Activated T-helper 1 cell treated with anti-CD3 and anti-CD28 coated beads, Interleukin-2, amount 50 U/mL, for 16 hours (primary cell): ENCODE measurements at places on chromosomes 13 and 19.

DNA sequence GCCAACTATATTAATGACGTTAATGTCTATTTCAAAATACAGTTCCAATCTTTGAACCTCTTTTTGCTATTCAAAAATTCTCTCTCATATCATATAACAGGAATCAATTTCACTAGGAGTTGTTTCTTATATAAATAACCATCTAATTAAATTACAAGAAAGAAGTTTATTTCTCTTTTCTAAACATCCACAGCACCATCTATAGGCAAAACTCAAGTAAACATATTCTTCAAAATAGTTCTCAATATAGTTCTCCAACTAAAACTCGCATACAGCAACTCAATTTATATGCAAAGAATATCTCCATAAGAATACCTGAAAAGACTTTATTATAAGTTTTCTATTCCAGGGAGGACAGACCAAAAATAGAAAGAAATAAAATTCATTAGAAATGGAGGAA is 65.6 kb downstream of the RBM26 start:
- no peak for DNase-seq

DNA sequence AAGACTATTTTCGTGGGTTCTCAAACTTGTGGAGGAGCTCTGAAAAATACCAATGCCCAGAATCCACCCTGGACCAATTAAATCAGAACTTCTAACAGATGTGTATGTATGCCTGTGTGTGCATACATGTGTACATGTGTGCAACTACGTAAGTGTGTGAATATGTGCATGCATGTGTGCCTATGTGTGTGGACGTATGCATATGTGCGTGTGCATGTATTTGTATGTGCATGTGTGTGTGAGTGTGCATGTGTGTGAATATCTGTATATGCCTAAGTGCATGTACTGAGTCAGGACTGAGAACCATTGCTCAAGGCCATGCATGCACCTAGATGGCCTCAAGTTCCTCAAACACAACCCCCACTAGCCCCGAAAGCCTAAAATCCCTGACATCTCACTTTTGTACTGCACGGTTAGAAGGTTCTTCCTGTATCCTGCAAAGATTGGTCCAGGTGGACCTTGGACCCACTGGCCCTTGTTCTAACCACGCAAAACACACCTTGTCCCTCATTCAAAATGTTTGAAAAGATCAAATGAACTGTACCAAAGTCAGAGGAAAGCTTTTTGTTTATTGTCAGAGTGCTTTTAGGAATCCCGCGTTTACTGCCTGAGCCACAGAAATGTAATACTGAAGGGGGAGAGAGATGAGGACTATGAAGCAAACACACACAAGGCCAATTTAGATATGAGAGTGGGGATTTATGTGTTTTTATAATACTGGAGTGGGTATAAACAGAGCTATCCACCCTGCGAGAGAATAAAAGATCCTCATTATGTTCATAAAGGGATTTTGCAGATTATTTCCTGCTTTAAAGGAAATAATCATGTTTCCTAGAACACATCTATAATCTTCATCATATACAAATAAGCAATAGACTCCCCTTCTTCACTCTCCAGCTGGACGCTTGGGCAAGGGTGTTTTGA is 39.1 kb downstream of the LATS2 start:
- no peak for DNase-seq

DNA sequence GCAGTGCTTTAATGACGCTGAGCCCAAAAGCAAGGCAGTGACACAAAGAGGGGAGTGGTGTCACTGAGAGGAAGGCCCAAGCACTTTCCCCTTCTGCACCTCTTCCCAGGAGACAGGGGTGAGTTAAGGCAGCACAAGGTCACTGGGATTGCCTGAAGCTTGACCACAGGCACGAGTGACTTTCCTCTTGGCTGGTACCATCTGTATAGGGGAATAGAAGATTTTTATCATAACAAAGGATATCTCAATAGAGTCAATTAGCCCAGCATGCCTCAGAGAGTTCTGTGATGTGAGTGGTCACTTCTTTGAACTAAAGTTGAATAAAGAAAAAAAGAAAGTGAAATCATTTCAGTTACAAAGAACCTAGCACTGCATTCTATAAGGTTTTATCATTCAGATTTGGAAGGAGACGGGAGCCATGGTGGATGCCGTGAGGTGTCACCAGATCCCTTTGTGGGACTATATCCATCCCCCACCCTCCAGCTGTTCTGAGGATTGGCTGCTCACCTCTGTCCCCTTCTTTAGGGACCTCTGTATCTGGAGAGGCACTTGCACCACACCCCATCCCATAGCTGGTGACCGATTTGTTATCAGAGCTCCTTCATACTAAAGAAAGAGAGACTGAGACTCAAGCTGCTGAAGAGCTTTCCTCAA is 291.2 kb downstream of the DCT start:
- no peak for DNase-seq

- DNase-seq: no peak
These were observed 43.2 kb downstream of the RCBTB2 start for GRCh38 chr13:48489666-48490065.

- no peak for DNase-seq
These were observed 31.0 kb downstream of the CILP2 start for GRCh38 chr19:19568802-19569756.

DNA sequence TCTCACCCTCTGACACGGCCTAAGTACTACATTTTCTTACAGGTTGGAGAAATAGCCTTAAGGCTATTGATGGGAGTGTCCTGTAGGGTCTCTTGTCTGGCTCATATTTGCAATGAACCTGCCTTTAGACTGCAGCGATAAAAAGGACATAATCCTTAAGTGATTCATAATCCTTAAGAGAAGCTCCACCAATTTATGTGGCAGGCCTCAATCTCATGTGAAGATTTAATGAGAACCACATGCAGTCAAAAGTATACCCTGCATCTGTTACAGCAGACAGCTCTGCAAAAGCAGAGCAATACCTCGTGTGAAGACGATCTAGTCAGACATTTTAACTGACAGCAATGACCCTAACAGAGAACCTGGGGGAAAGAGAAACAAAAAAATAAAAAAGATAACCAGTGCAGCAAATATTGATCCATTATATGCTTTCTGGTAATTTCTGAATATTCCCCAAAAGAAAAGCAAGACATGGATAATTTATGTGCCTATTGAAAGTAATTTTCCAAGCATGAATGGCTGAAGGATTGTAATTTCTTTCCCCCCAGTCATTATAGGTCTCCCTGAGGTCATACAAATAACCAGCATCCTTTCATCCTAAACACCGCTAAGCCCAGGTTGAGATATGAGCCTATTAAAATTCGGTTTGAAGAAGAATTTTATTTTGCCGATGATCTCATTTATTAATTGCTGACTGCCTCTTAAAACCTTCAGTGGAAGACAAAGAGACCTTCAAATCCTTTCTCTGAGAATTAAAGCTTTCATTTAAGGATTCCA is 321.8 kb upstream of the NBEA start:
- DNase-seq: no peak

- no peak for DNase-seq
These were observed 60.1 kb downstream of the DACH1 start for GRCh38 chr13:71806886-71807285.

GRCh38 chr13:105278943-105279381 is 1256.5 kb downstream of the EFNB2 start:
- DNase-seq: no peak

GRCh38 chr13:37775871-37776270 is 93.7 kb downstream of the TRPC4 start:
- DNase-seq: no peak

GRCh38 chr19:48445606-48446481 is at the start of gene GRWD1:
TSS of gene GRWD1 (plus strand) at chr19:48445983. CDS start at chr19:48446006, 23 bp downstream.
- peak; percentile 91 for DNase-seq

DNA sequence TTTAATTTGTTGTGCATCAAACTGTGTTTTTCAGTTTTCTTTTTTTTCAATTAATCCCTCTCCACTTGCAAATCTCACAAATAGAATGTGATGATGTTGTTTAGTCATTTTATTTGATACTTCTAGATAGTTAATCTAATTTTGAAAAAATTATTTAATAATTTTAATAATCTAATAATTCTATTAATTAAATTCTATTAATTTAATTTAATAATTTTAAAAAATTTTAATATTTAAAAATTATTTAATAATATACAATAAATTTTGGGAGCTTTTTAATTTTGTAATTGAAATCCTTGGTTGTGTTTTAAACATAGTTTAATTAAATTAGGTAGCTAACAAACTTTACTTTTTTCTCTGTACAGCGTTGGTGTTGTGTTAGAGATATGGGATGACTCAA is 393.8 kb downstream of the OLFM4 start:
- no peak for DNase-seq

GRCh38 chr13:67107979-67108378 is 122.2 kb downstream of the PCDH9 start:
- no peak for DNase-seq

DNA sequence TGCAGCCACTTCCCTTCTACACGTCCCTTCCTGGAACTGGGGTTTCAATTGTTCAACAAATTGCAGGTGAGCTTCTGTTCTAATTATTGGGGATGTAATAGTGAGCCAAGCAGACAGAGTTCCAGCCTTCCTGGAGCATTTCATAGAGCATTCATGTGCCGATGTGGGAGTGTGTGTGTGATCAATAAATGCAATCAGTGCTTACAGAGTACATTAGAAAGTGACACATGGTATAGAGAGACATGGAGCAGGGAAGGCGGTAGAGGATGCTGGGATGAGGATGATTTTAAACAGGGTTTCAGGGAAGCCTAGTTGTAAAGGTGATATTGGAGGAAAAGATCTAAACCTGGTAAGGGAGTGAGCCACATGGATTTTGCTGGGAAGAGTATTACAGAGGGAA is 21.7 kb upstream of the PCDH8 start:
- DNase-seq: no peak

DNA sequence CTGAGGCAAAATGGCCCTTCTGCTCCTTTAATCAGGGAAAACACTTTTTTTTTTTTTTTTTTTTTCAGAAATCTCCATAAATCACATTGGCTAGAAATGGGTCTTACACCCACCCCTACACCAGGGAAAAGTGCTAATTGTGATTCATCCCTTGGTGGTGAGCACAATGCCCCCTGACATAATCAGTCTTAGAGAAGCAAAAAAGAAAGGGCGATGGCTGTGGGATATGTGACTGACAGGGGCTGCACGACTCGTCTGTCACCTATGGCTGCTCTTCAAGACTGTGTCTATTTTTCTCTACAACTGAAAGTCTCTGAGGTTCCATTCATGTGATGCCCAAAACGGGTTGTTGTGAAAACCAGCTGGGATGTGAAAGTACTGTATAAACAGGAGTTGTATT is 3.6 kb upstream of the GPC6 start:
- no peak for DNase-seq

GRCh38 chr19:35272122-35272719 is 3.5 kb downstream of the USF2 start:
- DNase-seq: no peak

- DNase-seq: no peak
These were observed 16.4 kb downstream of the PHLDB3 start for GRCh38 chr19:43488179-43488578.

DNA sequence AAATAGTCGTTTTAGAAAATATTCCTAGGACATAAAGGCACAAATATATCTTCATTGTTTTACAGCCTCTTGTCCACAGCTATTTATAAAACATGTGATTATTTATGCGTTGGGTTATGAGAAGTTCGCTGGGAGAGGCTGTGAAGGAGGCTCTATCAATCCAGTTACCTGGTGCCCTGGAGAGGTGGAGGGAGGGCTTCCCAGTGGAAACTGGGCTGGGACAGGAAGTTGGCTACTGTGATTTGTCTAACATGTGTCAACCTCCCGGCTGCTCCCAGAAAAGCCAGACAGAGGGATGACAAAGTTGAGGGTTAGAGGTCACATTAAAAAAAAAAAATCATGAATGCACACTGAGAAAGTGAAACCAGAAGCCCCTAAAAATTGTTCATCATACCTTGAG is 346.5 kb downstream of the ZNF536 start:
- DNase-seq: no peak

DNA sequence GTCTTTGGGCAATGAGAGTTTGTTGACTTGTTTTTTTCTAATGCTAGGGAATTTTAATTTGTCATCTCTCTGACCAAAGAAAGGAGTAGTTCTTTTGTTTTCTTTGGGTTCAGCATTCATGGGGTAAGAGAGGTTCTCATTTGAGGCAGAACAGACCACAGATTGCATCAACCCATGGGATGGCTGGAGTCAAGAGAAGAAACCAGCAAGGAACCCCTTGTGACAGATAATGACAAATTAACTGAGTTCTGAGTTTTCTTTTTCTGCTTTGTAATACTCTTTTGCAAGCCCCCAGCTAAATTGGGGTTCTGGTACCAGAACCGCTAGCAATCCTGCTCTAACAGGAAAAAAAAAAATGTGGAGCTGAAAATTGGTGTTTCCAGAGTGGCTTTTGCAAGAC is 864.1 kb downstream of the DIAPH3 start:
- DNase-seq: no peak

- no peak for DNase-seq
These were observed 832.6 kb upstream of the SLITRK5 start for GRCh38 chr13:86838411-86839120.

GRCh38 chr13:35648201-35648600 is 171.7 kb upstream of the MAB21L1 start:
- no peak for DNase-seq

DNA sequence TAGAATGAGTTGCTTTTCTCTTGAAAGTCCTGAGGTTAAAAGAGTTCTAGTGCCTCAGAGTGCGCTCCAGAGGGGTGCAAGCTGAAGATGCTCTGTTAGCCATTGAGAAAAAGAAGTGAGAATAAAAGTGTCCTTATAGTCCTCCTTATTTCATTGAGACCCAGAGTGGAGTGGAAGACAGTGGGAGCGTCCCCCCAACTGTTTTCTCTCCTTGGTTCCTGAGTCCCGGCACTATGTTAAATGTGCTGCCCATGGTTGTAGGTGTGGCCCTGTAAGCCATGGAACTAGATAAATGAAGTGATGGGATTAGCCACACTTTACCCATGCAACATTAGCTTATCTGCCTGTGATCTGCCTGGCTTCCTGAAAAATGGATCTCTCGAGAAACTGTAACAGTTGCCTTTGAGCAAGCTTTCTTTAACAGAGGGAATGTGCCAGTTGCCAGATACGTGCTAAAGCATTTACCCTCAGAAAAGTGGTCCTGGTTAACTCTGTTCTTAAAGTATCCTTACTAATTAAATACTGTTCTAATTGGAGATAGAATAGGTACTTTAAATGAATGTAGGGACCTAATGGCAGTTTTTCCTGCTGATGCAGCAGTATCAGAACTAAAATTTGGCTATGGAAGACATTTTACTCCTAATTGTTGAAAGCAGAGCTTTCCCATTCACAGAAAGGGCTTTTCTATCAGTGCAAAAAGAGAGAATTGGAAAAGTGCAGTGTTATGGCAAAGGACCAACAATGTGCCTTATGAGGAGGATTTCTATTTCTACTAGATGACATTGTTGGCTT is 21.4 kb upstream of the PSG9 start:
- no peak for DNase-seq

- no peak for DNase-seq
These were observed 10.5 kb downstream of the GNG7 start for GRCh38 chr19:2691951-2692350.

- no peak for DNase-seq
These were observed 8.0 kb downstream of the RXFP2 start for GRCh38 chr13:31747291-31747690.

GRCh38 chr13:100349594-100349993 is 239.0 kb downstream of the GGACT start:
- no peak for DNase-seq
